ENCODE measurements at places on chromosomes 12 and 14.
A peak's percentile ranks its signal among the peaks of the same experiment; 100 is the strongest.

GRCh38 chr14:58143106-58143505 lies 8.9 kb downstream of the ARMH4 start:
- no peak for DNase-seq

- no peak for DNase-seq
These were observed 291.2 kb downstream of the ZFP36L1 start for GRCh38 chr14:68501614-68502052.

DNA sequence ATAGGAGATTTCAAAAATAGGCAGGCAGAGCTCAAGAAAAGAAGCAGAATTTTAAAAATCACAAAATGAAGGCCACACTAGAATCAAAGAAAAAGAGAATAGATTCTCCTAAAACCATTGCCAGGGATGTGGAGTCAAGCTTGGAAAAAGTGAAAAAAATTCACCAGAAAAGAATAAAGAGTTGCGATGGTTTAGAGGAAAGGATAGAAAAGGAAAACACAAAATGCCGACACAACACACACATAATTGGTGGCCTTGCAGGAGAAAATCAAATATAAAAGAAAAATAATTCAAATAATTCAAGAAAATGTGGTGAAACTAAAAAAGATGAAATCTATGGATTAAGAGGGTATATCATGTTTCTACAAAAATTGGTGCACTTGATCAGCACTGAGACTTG lies 181.6 kb upstream of the C14orf180 start:
- DNase-seq = no peak

- no peak for DNase-seq
These were observed 191.6 kb downstream of the DUSP6 start for GRCh38 chr12:89160716-89161123.

DNA sequence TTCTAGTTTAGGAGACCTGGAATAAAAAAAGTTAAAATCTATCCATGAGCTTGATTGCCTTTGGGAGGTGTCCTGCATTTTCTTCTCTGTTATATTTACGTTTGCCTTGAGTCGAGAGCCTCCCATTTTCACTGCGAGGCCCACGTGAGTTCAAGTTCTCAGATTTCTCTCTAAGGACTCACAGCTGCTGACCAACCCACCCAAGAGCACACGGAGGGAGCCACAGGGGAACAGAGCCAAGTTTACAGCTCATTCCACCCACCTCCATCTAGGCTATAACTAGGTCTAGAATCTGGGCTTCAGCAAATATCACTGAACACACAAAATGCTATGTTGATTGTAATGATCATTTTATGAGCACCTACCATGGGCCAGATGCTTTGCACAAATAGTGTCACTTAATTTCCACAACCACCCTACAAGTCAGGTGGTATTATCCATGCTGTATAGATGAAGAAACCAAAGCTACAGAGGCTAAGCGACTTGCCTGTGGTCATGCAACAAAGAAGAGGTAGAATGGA lies 16.7 kb downstream of the ALDH1L2 start:
- DNase-seq = no peak

DNA sequence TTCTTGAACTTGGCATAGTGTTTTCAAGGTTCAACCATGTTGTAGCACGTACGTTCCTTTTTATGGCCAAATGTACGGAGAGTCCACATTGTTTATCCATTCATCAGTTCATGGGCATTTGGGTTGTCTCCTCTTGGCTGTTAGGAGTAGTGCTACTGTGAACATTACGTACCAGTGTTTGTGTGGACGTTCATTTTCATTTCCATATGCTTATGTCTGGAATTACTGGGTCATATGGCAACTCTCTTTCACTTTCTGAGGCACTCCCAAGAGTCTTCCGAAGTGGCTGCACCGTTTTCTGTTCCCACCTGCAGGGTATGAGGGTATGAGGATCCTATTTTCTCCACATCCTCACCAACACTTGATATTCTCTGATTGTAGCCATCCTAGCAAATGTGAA lies 49.1 kb upstream of the TSPAN9 start:
- no peak for DNase-seq

DNA sequence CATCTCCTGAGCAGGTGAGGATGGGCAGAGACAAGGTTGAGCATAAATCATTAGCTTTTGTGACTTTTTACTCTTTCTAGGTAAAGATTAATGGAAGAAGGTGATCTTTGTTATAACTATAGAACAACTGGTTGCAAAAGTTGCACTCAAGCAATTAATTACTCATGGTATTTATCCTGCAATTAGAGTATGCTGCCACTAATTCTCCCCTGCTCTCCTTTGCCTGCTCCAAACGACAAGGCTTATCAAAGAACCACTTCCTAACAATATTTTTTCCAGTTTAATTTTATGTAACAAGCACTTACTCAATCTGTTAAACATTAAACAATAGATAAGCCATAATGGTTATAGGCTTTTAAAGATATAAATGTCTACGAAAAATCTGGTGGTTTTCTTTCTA lies 189.9 kb upstream of the PELI2 start:
- DNase-seq = no peak

DNA sequence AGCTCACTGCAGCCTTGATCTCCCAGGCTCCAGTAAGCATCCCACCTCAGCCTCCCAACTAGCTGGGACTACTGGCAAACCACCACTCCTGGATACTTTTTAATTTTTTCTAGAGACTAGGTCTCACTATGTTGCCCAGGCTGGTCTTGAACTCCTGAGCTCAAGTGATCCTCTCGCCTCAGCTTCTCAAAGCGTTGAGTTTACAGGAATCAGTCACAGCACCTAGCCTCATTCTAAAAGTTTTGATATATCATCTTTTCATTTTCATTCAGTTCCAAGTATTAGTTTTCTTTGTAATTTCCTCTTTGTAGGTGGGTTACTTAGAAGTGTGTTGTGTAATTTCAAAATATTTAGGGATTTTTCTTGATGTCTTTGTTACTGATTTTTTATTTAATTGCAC lies 9.6 kb downstream of the CBX5 start:
- no peak for DNase-seq

GRCh38 chr14:79840103-79840502 lies 371.2 kb downstream of the DIO2 start:
- no peak for DNase-seq

DNA sequence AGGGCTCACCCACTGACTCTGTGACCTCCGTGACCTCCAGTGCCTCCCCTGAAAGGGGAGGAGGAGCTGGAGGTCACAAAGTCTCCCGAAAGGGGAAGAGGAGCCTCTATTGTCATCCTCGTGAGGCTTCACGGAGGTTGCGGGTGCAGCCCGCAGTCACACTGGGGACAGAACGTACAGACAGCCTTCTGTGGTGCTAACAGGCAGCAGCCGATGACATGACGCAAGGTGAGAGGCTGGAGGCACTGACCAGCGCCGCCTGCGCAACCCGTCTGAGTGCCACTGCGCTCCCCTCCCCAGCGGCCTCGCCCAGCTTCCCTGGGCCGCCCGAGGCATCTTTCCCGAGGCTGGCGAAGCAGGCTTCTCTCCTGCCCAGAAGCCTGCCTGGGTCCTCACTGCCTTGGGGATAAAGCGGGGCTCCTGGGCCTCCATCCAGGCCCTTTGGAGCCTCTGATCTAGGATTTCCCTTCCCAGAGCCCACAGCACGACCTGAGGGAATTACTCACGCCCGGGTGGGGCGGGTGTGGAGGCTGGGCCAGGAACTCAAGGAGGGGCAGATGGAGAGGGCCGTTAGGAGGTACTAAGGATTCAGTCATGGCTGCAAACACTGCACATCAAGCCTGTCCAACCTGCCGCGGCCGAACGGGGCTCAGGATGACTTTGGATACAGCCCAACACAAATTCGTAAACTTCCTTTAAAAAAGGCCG lies 12.3 kb upstream of the LBHD2 start:
- peak; percentile 66 for DNase-seq

GRCh38 chr12:33245434-33245833 lies 194.2 kb downstream of the SYT10 start:
- no peak for DNase-seq

- DNase-seq = no peak
These were observed 234.0 kb downstream of the SYT1 start for GRCh38 chr12:79098530-79098929.

- DNase-seq = no peak
These were observed 119.5 kb upstream of the ARHGAP5 start for GRCh38 chr14:31957565-31957964.

DNA sequence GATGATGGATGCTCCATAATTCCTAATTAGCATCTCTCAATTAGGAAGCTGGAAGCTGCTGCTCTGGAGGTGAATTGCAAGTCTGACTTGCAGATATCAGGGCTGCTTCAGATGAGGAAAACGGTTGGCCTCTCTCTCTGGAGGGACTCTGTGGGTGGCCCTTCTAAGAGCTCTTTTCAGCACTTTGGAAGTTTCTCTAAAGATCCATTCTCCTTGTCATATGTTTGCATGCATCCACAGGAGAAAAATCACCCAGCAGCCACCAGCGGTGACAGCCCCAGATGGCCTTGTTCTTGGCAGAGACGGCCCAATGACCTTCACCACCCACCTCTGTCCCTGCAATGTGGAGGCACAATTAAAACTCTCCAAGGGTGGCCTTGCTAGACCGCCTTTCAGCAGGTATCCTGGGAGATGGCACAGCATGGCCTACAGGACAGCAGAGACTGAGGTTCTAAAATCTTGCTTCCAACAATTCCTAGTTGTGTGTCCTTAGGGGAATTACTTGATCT lies 42.3 kb downstream of the KSR2 start:
- DNase-seq = no peak

GRCh38 chr12:49288412-49288853 lies 6.5 kb upstream of the PRPH start:
- peak; percentile 76 for DNase-seq

DNA sequence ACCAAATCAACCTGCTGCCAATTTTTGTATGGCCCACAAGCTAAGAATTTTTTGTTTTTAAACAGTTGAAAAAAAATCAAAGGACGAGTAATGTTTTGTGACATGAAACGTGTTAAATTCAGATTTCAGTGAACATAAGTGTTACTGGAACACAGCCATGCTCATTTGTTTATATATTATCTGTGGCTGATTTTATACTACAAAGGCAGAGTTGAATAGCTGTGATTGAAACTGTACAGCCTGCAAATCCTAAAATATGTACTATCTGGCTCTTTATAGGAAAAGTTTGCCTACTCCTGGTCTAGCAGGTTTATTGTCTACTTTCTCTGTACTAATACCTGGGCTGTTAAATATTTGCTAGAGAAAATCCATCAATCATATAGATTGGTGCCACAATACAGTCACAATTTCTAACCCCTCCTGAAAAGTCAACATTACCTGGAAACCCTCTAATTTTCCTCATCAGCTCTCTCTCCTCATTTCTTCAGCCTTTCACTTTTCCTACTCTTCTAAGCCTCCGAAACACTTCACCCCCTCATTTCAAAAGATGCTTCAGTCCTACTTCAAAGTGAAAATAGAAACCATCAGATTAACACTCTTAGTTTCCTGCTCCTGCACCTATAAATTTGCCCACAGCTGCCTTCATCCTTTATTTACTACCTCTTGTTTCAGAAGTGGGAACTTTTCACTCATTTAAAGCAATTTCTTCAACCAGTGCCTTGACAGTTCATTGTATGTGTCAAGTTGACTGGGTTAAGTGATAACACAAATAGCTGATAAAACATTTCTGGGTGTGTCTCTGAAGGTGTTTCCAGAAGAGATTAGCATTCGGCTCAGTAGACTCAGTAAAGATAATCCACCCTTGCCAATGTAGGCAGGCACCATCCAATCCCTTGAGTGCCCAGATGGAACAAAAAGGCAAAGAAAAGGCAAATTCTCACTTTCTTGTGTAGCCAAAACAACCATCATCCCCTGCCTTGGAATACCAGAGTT lies 18.0 kb upstream of the C2CD5 start:
- DNase-seq = no peak

DNA sequence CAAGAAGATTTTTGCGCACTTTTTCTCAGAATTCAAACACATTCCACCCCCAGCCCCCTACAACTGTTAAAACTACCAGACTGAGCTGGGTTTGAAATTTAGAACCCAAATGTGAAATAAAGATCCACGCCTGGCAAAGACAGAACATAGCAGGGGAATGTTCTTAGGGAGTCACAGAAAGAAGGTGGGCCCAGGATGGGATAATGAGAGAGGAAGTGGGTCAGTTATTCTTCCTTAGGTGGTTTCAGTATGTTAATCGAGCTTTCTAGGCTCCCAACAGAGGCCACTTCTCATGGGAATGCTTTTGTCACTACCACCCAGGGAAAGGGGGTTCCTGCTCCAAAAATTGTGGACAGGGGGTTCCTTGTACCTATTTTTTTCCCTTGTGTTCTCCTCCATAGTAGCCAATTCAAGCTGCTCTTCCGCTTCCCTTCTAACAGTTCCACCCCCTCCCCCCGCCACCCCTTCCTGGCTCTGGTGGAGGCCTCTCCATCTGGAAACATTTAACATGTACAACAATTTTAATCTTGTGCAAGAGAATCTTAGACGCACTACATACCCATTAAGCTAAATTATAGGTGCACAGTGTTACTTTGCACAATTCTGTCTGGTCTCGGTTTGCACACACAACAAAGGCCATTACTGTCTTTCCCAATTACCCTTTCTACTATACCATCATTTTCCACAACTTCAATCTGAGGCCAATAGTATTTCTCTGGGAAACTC lies 218.1 kb downstream of the MON2 start:
- no peak for DNase-seq

DNA sequence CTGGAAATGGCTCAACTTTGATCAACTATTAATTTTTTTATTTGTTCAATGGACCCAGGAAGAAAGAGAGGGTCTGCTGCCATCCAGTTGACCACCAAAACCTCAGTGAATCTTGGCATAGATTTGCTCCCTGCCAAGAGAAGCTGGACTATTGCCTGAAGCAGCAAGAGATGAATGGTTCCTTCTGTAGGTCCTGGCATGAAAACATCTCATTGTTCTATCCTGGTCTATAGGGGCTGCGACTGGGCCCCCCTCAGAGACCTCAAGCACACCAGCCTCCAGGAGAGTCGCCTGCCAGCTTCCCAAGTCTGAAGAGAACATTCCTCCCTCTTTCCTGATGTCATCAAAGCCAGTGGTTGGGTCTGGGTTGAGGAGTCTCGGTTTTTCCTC lies 204.9 kb downstream of the TMX1 start:
- no peak for DNase-seq
